Brain (organoid and tissue), 16 donors: ENCODE measurements at places on chromosomes 6 and 20.

DNA sequence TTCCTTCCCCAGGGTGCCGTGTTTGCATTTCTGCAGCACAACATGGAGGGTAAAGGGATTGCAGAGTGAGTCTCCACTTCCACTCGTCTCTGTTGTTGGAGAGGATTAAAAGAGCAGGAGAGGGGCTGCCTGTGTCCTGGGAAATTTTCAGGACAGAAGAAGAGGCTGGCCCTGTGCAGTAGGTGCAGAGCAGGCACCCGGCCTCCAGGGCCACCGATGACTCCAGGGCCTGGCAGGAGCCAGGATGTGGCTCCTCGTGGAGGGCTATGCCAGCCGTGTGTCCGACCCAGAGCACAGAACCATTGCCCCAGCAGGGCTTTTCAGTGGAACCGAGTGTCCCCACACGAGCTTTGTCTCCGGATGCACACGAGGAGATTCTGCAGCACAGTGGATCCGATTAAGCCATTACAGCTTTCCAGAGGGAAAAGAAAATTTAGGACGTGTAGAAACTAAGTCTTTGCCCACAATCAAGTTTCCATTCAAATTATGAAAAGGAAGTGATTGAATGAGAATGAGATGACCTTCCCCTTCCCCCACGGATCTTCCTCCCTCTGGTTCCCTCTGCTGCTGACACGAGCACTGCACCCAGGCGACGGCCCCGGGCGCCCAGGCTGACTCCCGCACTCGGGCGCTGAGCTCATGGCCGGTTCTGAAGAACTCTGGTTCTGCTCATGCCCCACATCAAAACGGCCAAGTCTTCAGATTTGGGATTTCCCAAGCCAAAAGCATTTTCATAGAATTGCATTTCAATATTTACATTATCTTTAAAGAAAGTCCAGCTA, 43.1 kb upstream of the UNC93A start:
- DNase-seq, result no peak

DNA sequence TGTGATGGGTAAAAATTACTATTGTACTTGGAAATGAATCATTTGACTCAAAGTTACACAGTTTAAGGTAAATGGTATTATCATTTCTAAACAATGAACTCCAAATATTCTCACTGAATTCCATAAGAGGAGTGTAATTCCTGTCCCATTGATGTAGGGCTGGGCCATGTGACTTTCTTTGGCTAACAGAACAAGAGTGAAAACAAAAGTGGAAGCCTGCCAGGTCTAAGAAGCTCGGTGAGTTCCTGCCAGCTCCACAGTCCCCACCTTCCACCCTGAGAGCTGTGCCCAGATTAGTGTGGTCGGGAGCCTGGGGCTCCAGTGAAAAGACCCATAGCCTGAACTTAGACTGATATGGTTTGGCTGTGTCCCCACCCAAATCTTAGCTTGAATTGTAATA, 24.6 kb downstream of the TBXT start:
- no peak for DNase-seq

GRCh38 chr6:153801917-153802316, 237.1 kb upstream of the OPRM1 start:
- no peak for DNase-seq

- peak; percentile 56 for DNase-seq
These were observed 55.2 kb upstream of the ADGRF1 start for GRCh38 chr6:47097092-47097945.

GRCh38 chr6:121055572-121056163, 278.6 kb downstream of the TBC1D32 start:
- peak; percentile 24 for DNase-seq

DNA sequence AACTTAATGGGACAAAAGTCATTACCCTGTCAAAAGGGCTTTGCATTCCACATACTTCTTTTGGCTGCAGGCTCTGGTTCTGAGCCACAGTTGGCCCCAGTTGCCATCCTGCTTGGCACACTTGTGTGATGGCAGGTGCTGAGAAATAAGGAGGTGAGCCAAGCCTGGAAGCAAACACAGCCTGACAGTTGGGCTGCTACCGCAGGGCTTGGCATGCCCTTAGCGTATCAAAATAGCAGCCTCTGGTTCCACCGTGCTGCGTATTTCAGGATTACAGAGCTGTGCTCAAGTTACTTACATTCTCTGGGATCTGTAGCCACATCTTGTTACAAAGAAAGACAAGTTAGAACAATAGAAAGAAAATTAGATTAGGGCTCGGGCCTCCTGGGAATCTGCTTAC, 11.1 kb downstream of the MTHFD1L start:
- peak; percentile 98 for DNase-seq

DNA sequence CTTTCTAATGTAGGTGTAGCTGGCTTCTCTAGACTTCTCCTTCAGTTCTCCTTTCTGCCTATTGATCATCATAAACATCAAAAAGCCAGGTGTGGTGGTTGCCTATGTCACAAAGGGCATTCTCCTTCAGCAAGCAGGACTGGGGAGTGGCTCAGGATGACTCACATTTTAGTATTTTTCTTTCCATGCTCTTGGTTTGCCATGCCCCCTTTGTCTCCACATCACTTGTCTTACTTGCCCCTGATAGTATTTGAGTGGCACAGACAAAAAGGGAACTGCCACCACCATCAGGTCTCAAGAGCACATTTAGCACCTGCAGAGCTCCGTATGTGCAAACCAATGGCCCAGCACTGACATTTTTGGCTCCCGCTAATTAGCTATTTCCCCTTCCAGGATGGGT, 698.8 kb downstream of the DHX35 start:
- no peak for DNase-seq

GRCh38 chr6:106832766-106833510, 141.6 kb downstream of the CD24 start:
- DNase-seq, result no peak

DNA sequence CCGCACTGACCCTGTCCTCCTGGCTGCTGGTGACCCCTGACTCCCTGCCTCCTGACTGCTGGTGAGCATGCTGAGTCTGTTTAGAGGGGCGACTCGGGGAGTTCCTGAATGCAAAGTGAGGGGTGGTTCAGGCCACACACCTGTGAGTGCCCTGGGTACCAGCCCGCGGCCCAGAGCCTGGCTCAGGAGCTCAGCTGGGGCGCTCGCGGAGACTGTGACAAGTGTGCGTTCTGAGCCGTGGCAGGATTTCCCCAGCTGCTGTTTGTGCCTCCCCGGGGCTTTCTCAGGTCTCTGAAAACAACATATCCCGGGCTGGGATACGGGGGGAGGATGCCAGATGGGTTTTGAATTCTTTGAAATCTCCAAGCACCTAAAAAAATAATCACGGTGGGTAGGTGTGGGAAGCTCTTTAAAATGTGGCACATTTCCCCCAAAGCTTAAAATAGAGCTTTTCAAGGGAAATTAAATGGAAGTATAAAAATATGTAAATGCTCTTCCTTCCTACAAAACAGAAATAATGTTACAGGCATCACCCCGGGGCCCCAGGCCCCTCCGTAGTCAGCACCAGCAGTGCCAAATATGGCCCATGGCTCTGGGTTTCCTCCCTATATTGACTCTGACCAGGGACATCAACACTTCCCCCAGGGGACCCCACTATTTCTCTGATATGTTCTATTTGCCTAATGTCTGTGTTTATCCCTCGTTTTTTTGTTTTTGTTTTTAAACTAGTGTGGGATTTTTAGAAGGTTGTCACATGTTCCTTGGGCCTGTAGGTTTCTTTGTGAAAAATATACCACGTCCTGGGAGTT, 49.9 kb upstream of the TAGAP start:
- DNase-seq, result no peak

- no peak for DNase-seq
These were observed 144.9 kb downstream of the AIG1 start for GRCh38 chr6:143205585-143205984.

- DNase-seq, result no peak
These were observed 52.0 kb upstream of the FANCE start for GRCh38 chr6:35400111-35400510.

GRCh38 chr6:82145926-82146452, 101.6 kb downstream of the IBTK start:
- DNase-seq, result no peak

- no peak for DNase-seq
These were observed 246.4 kb downstream of the PHACTR1 start for GRCh38 chr6:12962987-12963386.

DNA sequence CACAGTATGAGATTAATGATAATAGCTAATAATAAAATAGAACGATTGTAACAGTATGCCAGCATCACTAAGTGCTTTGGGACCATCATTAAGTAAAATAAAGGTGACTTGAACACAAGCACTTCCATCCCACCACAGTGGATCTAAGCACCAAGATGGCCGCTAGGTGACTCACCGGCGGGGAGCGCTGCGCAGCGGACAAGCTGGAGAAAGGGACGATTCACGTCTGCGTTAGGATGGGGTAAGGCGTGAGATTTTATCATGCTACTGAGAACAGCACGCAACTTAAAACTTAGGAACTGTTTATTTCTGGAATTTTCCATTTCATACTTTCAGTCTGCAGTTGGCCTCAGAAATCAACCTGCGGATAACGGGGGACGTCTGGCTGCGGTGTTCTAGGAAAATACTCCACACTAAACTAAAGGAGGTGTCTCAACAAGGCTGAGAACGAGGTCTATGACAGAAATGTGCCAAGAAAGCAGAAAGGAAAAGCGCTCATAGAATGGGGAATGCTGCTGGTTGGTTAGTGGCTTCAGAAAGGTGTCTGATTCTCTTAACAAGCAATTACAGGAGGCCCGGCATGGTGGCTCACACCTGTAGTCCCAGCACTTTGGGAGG, 114.5 kb downstream of the GMPR start:
- no peak for DNase-seq

- DNase-seq, result no peak
These were observed 12.0 kb upstream of the LYRM2 start for GRCh38 chr6:89650579-89650978.

DNA sequence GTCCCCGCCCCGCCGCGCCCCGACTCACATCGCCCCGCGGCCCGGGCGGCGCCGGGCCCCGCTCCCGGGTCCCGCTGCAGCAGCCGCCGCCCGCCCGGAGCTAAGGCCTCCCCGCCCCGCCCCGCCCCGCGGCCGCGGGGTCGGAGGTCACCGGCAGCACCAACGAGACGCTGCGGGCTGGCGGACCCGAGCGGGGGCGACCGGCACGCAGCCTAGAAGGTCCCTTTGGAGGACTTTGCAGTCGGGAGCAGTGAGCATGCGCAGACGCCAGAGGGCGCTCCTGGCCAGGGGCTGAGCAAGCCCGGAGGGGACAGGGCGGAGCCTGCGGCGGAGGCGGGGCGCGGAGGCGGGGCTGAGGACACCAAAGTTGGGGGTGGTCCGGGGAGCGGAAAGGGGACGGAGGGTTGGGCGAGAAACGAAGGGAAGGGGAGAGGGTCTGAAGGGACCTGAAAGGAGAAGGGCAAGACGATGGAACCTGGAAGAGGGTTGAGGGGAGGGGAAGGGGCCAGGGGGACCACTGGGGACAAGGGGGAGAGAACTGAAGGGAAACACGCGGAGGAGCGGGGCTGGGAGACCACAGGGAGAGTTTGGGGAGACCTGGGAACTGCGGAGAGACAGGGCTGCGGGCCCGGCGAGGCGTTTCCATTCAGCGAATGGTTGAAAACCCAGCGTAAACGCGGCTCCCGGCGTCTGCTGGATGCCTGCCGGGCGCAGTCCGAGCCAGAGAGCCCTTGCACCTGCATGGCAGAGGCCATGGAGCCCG, at the start of gene FRS3:
Gene FRS3 (minus strand): TSS at position 113 of the 763 bp plus-strand sequence. CDS start 2,913 bp downstream, outside the sequence.
- DNase-seq, result peak; percentile 98

DNA sequence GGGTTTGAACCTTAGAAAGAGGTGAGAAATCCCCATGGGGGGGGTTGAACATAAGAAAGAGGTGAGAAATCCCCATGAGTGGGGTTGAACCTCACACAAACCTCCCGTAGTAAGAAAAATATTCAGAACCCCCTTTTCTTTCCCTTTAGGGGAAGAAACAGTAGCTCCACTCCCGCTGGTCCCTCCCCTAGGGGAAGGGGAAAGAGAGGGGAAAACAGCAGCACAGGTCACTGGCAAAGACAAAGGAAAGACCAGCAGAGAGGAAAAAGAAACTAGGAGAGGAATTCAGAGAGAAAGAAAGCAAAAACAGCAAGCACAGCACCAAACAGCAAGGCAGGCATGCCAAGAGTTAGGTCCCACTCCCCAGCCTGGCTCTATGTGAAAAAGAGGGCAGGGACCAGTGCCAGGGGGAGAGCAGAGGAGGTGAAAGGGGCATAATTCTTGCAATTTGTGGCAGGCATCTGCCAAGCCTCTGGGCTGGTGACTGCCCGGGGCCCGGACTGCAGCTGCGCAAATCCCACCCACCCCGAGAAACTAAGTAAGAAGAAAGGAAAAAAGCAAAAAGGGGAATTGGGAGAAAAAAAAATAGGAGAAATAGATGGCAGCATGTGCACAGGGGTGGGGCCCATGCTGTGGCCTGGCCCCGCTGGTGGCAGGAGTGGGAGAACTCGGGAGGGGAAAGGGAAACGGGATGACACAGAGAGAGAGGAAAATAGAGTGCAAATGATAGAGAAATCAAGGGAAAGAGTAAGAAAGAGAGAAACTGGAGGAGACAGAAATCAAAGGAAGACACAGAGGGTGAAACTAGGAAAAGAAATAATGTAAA, 15.1 kb upstream of the GOPC start:
- no peak for DNase-seq

GRCh38 chr6:13593103-13593502, 18.7 kb downstream of the SIRT5 start:
- DNase-seq, result no peak

- DNase-seq, result no peak
These were observed 95.1 kb upstream of the RNF217 start for GRCh38 chr6:124867121-124867520.

DNA sequence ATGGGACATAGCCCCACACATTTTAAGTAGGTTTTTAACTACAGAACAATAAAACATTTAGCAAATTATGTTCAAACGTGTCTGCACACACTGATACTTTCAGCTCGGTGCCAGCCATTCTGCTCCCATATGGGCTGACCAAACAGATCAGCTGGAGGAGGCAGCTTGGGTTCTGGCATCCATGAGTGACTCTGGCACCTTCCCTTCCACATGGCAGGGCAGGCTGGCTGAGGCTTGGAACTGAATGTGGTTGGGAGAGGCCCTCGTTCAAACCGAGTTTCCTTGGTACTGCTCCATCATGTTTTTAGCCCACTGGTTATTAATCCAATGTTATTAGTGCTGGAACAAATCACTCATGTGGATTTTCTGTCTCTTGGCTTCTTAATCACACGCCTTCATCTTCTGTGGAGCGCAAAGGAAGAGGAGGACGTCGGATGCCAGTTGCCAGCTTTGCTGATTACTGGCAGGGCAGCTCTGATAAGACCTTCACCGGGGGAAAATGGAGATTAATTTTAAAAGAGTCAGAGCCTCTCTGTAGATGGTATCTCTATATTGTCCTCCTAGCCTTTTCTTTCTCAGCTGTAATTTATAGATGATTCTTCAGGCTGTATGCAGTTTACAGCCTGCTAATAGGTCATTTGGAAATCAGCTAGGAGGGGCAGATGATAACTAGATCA, 93.1 kb upstream of the TIAM2 start:
- DNase-seq, result peak; percentile 97

GRCh38 chr6:137738931-137739504, 128.0 kb upstream of the TNFAIP3 start:
- no peak for DNase-seq

GRCh38 chr20:62760856-62761758, 35.2 kb upstream of the MRGBP start:
- no peak for DNase-seq

DNA sequence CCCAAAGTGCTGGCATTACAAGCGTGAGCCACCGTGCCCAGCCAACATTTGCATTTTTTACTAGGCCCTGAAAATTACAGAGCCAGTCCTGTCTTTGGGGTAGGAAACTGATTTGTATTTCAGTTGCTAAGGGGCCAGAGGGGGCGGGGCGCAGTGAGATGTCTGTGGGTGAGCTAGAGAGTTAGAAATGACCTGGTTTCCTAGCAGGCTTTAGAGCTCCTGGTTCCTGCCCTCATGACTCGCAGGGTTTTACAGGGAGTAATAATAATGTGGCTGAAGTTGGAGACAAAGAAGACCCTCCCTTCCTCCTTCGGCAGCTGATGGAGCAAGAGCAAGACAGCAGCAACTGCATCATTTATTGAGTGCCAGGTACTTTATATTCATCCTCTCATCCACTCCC, 131.5 kb downstream of the TFAP2C start:
- DNase-seq, result no peak
